Non-pigmented ciliary epithelial cell (primary cell): ENCODE measurements at places on chromosomes 1 and 21.

DNA sequence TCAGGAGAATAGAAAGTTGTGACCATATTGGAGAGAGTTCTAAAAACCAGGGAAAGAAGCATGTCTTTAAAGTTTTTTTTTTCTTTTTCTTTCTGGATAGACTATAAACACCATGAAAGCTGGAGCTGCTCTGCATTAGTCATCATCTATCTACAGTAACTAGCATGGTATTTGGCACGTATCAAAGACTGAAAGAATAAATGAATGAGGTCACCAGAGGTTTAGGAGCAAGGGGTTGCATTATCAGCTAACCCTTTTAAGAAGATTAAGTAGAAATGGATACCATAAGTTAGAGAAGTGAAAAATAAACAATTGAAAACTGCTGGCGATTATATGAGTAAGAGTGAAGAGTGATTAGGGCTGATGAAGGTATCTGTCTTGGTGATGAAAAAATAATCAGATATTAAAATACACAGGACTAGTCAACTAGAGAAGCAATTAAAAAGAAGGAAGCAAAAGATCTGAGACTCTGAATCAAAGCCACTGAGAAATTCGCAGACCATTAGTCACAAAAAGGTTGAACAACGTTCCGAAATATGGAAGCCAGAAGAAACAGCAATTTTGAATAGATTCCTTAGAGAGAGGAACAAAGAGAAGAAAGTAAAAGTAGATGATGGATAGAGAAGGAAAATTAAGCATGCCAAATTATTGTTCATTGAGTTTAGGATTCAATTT lies 536.4 kb downstream of the DPYD start:
- DNase-seq = peak; percentile 83

GRCh38 chr1:107184888-107185287 lies 44.0 kb downstream of the NTNG1 start:
- no peak for DNase-seq

GRCh38 chr1:212791261-212791675 lies 309 bp downstream of the NSL1 start:
- DNase-seq = no peak

DNA sequence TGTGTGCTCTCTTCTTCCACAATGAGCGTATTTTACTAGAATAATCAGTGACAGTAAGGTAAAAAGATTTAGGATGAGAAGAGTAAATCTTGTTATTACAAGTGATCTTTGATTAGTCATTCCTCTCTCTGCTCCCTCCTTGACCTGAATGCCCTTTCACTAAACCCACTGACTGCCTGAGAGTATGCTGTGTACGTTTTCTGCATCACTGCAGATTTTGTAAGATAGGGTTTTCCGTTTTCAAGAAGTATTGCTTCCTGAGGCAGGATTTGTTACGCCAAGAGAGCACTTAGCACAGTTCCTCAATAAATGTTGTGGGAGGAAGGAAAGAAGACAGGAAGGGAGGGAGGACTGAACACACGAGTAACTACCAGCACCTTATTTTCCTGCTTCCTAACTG lies 7.7 kb upstream of the LAMB3 start:
- DNase-seq = no peak

GRCh38 chr1:37549341-37549740 lies 4.8 kb downstream of the SNIP1 start:
- DNase-seq = no peak

DNA sequence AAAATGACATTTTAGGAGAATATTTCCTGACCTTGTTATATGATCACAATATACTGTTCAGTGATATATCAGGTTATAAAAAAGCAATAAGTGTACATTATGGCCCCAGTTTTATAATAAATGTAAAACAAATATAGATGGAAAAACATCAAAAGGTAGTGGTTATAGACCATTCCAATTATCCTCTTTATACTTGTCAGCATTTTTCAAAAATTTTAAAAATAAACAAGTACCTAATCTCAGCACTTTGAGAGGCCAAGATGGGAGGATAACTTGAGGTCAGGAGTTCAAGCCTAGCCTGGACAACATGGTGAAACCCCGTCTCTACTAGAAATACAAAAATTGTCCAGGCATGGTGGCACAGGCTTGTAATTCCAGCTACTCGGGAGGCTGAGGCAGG lies 69.6 kb upstream of the B3GALNT2 start:
- no peak for DNase-seq

DNA sequence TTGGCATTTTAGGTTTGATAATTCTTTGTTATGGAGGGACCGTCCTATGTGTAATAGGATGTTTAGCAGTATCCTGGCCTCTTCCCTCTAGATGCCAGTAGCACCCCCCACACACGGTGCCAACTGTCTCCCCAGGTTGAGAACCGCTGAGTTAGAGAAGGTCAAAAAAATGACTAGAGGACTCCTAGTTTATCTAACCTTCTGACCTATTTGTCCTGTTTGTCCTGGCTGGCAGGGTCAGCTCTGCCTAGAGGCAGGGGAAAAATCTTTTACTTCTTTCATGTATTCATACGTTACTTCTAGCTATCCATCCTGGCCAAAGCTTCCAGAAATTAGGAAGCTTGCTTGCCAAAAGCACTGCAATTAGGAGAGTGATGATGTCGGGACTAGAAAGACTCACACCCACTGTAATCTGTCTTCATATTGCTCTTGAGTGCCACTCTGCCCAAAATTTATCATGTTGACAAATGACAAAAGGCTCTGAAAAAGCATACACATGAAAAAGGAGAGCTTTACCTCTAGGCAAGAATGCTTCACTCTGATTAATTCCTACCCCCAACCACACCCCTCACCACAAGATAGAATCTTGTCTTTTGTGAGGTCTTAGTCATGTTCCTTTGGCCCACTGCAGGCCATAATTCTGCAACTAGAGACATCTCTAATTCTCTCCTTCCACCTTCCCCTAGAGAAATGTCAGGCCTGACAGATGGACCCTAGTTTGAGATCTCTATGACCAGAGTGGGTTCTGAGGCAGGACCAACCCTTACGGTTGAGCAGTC lies 14.4 kb upstream of the AKR1A1 start:
- no peak for DNase-seq

GRCh38 chr21:37436174-37436573 lies 69.6 kb downstream of the DYRK1A start:
- no peak for DNase-seq

- peak; percentile 14 for DNase-seq
Observed at GRCh38 chr1:198623752-198624647, 14.8 kb upstream of the PTPRC start.

DNA sequence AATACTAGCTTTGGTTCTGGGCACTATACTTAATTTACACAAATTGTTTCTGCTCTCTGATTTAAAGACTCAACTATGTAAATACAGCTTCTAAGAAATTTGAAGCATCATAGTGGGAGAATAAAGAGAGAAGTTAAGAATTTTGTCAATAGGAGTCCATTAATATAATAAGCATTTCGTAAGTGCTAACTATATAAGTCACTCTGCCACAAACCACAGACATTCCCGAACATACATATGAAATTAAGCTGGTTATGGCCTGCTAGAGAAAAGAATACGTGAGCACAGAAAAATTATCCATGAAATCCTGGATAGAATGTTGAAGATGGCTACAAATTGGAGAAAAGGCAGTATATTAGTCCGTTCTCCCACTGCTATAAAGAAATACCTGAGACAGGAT lies 526.2 kb downstream of the MRPL39 start:
- no peak for DNase-seq

DNA sequence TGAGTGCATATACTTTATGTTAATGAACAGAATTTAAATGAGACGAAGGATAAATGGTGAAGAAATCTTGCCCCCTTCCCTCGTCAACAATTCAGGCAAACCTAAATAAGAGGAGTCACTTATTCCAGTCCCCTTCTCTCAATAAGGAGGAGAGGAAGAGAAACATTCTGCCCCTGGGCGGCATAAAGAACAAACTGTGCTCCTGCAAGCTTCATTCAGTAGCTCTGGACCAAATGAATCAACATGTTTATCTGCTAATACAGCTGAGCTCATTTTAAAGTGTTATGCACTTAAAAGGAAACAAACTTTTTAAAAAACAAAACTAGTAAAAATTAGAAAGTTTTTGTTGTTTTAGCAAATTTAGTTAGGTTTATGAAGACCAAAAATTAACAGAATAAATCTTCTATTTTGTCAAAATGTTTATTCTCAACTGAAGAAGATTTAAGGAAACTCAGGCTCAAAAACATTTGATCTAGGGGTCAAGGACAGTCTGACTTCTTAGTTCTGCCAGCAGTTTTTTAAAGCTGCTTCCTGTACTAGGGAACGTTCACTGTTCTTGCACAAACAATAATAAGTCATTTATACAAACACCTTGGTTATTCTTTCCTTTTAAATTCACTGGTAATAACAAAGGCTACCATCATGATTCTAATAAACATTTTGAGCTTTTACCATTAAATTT lies 58.3 kb downstream of the AKT3 start:
- DNase-seq = no peak

DNA sequence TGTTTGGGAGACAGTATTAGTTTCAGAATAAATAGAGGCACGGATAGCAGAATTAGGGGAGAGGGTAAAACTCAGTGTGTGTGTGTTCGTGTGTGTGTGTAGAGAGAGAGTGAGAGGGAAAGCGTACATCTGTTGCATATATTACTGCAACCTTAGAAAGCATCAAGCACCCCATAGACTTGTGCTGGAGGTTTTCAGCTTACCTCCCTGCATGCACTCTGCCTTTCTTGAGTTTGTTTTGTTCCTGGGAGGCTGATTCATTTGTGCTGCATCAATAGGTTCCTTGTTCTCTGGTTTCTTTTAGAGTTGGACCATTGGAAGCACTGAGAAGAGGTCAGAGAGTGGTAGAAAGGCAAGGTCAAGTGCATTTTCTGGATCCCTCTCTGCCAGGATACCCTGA lies 104.4 kb upstream of the KCNK1 start:
- DNase-seq = no peak

DNA sequence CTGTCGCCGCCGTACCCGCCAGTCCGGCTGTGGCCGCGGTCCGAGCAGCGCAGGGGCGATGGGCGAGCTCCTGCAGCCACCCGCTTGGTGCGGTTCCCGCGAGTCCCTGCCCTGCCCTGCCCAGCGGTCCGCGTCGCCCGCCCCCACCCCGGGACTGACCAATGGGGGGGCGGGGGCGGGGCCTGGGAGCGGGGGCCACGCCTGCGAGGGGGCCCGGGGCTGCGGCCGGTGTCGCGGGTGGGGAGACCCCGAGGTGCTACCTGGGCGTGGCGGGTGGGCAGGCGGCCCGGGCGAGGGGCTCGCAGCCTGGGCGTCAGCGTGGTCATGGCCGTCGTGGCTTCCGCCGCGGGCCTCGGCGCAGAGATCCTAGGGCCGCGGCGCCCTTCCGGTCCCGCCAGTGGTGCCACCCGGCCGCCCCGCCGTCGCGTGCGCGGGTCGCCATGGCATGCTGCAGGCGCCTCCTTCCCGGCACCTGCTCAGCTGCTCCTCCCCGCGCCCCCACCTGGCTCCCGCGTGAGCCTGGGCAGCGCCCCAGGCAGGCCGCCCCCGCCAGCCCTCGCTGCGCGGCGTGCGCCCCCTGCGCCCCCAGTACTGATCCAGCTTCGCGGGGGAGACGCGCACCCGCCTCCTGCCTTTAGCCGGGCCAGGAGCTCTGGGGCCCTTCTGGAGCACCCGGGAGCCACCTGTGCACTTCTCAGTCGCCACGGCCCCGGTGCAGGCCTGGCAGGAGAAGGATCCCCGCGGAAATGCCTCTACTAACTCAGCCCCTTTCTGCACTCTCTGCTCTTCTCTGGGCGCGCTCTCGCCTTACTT lies at the start of gene BMP8B:
BMP8B (minus strand) TSS at position 108 of the 813 bp plus-strand sequence. CDS start 380 bp downstream, outside the sequence.
- no peak for DNase-seq

DNA sequence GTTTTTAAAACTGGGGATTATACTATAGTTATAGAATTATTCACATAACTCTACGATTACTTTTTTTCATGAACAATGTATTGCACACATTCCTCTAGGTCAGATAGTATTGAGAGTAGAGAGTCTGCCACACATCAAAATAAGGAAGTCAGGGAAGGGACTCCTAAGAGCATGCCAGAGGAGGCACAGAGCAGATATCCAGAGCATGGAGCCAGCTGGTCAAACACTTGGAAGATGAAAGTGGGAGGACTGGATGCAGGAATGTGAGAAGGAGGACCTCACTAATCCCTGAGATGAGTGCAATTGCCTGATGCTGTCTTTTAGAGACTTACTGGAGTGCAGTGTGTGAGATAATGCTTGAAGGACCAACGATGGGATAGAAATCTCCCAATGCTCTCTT lies 9.6 kb upstream of the RFX5 start:
- DNase-seq = no peak

DNA sequence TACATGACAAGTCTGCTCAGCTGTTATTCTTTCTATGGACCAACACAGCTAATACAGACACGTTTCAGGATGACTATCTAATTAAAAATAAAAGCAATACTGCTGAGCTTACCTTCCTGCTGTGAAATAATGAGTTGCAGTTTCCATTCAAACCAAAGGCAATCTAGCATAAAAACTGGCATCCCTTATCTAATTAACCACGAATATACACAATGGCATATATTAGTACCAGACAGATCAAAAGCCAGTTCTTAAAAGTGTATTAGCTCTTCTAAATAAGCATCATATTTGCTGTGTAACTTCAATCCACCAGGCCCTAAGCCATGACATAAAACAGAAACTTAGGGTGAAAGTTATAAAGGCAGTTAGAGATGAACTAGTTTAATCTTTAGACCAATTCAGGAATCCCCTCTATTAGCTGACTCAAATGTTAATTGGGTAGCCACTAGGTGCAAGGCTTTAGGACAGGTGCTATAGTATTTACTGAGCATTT lies 20.6 kb downstream of the TESK2 start:
- DNase-seq = no peak

GRCh38 chr1:42259739-42260064 lies 75.3 kb downstream of the FOXJ3 start:
- no peak for DNase-seq

DNA sequence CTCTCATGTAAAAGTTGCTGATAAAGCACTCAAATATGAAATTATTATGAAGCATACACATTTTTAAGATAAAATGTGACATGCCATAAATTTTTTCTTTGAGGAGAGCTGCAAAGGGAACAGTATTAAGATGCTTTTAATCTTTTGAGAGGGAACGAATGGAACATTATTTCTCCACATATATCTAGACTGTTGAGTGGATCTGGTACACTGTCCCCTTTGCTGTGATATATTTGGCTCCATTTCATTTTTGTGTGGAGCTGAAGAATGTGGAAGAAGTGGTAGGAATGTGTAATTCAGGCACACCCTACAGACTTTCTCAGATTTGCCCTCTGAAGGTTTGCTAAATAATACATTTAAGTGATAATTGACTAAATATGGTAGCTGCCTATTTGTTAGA lies 31.7 kb downstream of the PGM1 start:
- DNase-seq = no peak

DNA sequence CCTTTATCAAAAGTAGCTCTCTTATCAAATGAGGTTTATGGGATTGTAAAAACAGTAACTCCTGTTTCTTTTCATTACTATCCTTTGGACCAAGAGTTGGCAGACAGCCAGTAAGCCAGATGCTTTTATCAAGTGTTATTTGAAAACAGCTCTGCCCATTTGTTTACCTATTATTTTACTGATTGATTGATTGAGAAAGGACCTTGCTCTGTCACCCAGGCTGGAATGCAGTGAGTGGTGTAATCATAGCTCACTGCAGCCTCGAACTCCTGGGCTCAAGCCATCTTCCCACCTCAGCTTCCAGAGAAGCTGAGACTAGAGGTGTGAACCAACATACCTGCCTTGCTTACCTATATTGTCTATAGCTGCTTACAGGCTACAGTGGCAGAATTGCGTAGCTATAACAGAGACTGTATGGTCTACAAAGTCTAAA lies 3.6 kb downstream of the PRKAB2 start:
- no peak for DNase-seq
